ENCODE measurements at places on chromosomes 2 and 18.

DNA sequence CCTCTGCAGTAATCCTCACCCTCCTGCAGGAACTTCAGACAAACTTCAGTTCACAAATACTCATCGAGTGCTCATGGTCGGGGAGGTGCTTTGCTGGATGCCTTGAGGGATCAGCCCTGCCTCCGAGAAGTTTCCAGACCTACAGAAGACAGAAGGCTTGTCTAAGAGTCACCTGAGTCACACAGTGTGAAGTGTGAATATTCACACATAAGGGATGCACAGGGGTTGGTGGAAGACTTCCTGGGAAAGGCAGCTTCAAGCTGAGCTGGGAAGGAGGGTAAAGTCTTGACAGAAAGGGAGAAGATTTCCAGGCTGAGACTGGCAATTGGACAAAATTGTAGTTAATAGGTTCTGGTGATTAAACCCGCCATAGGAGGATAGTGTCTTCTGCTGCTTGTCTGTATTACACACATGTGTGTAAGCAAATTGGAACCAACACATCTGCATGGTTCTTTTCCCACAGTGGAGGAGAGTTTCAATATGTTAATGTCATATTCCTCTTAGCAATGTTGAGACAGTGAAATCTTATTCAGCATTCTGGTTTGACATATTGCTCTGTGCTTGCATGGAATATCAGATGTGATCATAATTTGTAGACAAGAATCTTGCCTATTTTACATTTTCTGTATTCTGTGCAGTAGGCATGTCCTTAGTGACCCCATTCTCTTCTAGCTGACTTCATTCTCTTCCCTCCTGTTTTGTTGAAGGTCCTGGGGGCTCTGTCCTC is 34.7 kb upstream of the ZNF396 start:
- no peak for DNase-seq

- no peak for DNase-seq
Observed at GRCh38 chr2:3113769-3114168, 263.8 kb downstream of the EIPR1 start.

DNA sequence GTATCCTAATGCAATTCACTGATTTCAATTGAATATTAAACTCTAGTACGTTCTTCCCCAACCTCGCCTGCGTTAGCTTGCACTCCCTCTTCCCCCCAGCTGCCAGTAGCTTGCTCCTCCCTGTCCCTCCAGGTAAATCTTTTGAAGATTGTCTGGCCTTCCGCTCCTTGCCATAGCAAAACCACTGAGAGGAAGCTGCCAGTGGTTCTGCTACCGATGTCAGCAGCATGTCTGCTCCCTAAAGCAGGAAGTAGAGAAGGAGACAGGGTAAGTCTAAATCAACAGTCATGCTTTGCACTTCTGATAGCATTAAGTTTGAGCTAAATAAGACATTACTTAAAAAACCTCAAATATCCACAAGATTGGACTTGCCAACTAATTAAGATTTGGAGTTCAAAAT is 89.1 kb downstream of the SCN2A start:
- no peak for DNase-seq

DNA sequence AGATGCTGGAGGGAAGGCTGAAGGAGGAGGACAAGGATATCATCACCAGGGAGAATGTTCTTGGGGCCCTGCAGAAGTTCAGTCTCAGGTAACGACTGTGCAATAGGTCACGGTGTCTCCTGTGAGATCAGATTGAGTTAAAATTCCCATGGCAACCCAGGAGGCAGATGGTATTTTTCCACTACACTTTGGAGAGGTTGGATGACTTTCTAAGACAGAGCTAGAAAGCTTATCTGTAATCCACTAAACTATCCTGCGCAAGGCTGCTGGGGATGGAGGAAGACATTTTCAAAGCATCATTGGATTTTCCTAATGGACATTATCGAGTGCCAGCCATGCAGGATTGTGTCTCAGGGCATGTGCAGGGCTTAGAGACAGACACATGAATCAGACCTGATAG is 74.6 kb downstream of the ARMC9 start:
- DNase-seq: no peak

GRCh38 chr2:46393865-46394264 is 85.5 kb upstream of the TMEM247 start:
- DNase-seq: no peak

DNA sequence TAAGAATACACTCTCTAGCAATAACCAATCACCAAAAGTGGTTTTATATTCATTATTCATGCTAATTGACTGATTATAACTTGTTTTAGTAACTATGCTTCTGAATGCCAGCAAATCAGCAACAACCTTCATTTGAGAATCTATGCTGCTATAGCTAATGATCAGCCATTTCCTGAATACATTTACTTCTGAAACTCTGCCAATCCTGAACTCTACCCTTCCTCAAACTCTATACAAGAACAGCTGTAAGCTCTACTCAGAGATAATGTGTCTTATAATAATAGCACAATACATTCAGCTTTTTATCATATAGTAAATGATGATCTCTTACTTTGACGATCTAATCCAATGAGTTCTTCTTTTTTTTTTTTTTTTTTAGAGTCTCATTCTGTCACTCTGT is 85.7 kb upstream of the EPAS1 start:
- no peak for DNase-seq

DNA sequence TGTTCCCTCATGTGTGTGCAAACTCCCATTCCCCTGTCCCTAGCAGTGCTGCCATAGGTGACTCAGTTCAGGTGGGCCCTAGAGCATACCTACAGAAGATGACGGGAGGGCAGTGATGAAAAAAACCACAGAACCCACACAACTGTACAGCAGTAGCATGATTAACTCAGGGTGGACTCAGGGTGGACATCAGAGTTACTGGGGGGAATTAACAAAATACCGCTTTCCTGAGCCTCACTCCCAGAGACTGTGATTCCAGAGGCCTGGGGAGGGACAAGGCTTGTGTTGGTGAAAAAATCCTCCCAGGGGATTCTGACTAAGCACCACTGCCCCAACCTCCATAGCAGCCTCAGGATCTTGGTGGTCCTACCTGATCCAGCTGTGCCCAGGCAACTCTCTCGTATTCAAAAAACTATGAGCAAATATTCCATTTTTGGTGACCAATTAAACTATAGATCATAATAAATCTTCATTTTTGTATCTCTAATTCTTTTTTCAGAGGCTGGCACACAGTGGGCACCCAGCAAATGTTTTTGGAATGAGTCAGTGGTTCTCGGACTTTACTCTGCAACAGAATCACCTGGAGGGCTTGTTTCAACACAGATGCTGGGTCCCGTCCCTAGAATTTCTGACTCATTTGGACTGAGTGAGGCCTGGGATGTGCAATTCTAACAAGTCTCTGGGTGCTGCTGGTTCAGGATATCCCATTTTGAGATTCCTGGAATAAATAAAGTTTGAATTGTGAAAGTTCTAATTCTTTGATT is 84.1 kb upstream of the NABP1 start:
- DNase-seq: no peak

DNA sequence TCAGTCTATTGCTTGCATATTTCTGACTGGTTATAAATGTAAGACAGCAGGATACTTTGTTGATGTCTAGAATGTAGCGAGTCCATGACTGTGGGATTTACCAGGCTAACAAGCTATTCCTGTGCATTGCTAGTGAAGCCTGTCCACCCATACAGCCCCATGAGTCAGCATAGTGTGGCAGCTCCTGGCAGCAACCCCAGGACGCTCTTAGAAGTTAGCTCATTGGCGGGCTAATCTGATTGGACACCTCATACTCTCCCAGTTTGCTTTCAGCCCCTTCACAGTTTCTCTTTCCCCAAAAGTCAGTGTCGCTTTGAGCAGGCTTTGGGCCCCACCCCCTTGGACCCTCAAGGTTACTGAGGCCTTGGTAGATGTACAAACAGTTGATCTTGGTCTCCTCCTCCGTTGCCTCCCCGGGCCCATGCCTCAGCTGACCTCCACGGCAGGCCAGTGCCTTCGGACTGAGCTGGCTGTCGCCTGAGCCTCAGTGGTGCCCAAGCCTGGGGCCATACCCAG is 48.0 kb downstream of the COA5 start:
- DNase-seq: no peak

- no peak for DNase-seq
Observed at GRCh38 chr2:40130251-40130994, 321.5 kb downstream of the SLC8A1 start.

DNA sequence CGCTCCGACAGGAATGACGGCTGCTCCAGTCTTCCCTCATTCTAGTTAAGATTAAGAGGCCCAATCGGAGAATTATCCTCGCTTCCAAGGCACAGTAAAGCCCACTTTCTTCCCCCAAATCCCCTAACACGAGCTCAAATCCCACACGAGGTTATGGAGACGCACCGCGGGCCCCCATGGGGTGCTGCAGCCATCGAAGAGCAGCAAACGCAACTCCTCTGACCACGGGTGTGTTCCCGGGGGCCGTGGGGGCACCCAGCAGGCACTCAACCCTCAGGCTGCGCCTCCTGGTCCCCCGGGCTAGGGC is 446 bp downstream of the COPS9 start:
- DNase-seq: no peak

DNA sequence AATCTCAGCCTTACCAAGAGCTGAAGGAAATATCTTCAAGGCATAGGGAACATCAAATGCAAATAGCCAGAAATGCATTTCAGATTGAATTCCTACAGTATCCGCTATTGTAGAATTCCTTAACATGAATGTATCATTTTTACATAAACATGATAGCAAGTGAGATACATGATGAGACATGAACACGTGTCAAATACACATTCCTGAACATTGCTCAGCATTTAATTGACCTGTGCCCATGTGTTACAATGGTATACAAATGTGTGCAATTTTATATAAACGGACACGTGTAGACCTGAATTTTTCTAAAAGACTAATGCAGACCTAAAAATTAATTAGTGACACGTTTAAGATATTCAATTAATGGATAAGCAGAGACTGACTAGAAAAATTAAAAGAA is 133.0 kb upstream of the TLK1 start:
- DNase-seq: no peak

- no peak for DNase-seq
Observed at GRCh38 chr2:217746808-217747207, 256.0 kb downstream of the TNS1 start.

DNA sequence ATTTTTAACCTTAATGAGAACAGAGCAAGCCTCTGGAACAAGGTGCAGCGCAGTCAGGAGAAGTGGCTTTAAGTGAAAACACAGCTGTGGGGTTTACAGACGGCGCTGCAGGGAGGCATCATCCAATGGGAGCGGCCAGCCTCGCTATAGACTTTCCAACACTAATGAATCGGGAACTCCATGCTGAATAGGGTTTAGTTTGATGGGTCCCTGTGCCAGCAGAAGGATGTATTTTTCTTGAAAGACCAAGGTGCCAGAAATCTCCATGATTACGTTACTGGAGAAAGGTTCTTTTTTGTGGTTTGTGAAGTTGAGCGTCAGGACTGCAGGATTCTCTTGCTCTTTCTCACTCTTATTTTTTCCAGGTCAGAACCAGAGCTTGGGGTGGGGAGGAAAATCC is 87.9 kb upstream of the ALPP start:
- DNase-seq: no peak

GRCh38 chr2:139369423-139370409 is 589.5 kb upstream of the NXPH2 start:
- no peak for DNase-seq

- DNase-seq: no peak
Observed at GRCh38 chr2:10923008-10923375, 11.3 kb downstream of the KCNF1 start.

DNA sequence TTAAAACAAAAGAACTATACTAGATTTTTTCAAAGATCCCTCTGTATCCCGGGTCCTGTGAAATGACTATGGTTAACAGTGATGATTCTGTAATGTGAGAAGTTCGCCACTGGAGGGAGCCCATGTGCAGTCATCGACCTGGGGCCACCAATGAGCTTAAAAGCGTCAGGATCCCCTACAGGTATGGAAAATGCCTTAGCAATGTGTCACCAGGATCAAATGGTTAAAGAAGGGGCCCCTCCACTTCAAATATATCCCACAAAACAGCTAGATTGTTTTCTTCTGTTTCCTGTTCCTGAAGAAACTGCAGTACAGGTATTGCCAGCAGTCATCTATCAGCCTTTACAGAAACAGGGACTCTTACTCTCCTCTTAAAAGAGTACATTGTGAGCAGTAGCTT is 15.3 kb downstream of the CHRNA1 start:
- peak; percentile 57 for DNase-seq

GRCh38 chr2:188209218-188209617 is 82.5 kb upstream of the GULP1 start:
- no peak for DNase-seq

GRCh38 chr2:105546628-105546974 is 147.8 kb upstream of the FHL2 start:
- DNase-seq: no peak

DNA sequence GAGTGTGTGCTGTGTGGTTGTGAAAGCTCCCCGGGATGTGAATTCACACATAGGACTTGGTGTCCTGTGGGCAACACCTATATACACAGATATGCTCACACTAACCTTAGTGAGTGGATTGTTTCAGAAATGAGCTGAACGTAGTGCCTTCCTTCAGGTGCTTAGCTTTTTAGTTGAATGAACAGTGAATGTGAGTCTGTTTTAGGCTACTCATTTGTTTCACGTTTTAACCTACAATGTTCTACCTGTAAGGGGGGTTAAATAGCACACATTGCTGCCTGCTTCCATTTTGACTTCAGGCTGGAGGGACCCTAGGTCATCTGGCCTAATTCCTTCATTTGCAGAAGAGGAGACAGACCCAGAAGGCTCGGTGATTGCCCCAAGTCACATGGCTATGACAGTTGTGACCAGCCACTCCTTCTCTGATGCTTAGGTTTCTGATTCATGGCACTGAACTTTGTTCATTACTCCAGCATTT is 1.0 kb downstream of the PLEK start:
- DNase-seq: no peak

- no peak for DNase-seq
Observed at GRCh38 chr2:120580709-120581108, 155.0 kb upstream of the GLI2 start.
